HFFc6 (cell line): ENCODE measurements at places on chromosomes 12 and 14.
A peak's percentile ranks its signal among the peaks of the same experiment; 100 is the strongest.

- no peak for DNase-seq
Measured at GRCh38 chr14:56810836-56811592, 735 bp upstream of the OTX2 start.

DNA sequence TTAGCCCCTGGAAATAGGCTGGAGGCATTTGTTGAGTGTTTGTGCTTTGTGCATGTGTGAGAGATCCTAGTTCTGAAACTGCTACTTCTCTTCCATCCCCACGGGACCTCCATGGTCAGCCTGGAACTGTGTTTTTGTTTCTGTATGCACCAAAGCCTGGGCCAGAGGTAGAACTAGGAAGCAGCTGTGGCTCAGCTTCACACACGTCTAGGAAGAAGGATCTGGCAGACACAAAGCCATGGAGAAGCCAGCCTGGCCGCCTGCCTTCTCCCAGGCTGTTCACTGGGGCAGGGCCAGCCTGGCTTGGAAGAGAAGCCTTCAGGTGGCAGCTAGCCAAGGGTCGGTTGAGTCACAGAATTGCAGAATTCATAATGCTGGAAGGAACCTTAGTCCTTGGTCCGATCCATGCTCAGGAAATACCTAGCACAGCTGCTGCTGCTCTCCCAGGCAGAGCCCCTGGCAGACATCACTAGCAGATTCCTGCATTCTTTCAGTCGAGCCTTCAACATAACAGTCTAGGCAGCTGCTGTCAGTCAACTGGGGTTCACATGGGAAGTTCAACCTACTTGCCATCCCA, 27.0 kb downstream of the RIN3 start:
- DNase-seq: peak; percentile 97

GRCh38 chr12:21065845-21066244, 65.1 kb upstream of the SLCO1B1 start:
- no peak for DNase-seq

- no peak for DNase-seq
Measured at GRCh38 chr14:92556255-92556741, 42.7 kb downstream of the RIN3 start.

GRCh38 chr12:112788205-112788604, 3.3 kb upstream of the RPH3A start:
- DNase-seq: no peak

GRCh38 chr12:129772501-129773493, 131.0 kb downstream of the TMEM132D start:
- no peak for DNase-seq

DNA sequence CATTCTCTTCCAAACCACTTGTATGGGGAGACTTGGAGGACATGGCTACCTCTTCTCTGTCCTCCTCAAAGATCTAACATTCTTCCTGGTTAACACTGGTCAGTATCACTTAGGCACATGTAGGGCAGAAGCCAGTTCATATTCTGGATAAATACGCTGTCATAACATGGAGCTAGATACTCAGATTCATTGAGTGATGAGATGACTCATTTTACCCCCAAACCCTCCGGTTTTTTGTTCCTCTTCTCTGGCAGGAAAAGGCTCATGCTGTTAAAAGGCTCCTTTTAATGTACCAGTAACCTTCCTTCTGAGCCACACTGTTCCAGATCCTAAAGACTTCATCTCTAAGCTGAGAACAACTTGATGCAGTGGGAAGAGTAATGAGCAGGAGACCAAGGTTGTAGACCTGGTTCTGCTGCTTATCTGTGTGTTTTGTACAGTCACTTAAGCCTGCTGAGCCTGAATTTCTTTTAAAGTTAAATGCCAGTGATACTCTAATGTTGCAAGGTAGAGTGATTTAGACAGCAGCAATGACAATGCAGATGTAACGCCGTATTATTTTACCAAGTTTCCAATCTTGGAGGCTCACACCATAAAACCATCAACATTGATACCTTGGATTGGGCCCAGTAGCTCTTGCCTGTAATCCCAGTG, 57.3 kb upstream of the ELK3 start:
- DNase-seq: no peak

DNA sequence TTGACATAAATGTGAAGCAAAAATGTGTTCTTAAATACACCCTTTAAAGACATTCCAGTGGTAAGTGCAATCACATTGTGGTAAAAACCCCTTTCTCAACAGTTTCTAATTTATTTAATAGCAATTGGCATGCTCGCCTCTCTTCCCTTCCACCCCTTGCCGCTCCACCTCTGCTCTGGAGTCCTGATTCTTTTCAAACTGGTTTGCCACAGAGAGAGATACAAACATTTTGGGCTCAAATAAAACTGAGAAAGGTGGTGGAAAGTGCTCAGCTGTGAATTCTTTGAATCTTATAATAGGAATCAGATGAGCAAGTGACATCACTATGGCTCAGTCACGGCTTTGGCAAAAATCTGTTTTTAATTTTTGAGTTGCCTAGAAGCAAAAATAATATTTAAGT, 993.9 kb downstream of the GALC start:
- DNase-seq: peak; percentile 10

GRCh38 chr12:76649099-76649498, 89.5 kb upstream of the OSBPL8 start:
- DNase-seq: no peak

- DNase-seq: no peak
Measured at GRCh38 chr14:104817930-104818713, 17.2 kb downstream of the ZBTB42 start.

- DNase-seq: no peak
Measured at GRCh38 chr12:51851413-51852124, 3.1 kb upstream of the FIGNL2 start.

DNA sequence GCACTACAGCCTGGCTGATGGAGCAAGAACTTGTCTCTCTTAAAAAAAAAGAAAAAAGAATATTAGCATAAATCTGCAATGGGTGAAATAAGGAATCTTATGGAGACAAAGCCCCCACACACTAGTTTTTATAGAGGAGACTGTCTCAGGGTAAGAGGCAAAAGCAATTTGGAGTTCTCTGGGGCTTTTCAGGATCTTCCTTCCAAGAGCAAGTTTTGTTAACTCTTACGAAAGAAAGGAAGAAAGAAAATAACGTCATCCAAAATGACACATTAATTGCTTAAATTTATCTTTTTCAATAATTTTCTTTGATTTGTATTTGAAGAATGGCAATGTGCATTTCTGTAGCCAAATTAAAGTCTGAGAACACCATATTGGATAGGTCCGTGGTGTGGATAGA, 3.8 kb downstream of the PDE6H start:
- no peak for DNase-seq

DNA sequence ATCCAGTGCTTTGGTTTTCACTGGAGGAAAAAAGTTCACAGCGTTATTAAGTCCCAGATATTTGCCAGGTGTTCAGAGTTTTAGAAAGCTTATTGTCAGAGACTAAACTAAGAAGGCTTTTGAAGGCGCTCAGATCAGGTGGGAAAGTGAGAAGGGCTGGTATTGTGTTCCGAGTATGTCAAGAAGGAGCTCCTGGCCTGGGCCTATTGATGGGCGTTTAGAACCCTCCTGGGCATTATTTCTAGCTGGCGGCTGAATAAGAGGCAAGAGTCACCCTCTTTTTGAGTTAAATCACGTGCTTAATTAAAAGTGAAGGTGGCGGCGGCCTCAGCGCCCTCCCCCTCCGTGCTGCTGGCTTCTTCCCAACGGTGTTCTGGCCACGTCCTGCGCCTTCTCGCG, 20.9 kb upstream of the GNS start:
- DNase-seq: no peak

- no peak for DNase-seq
Measured at GRCh38 chr12:13452955-13453570, 256.5 kb downstream of the EMP1 start.

DNA sequence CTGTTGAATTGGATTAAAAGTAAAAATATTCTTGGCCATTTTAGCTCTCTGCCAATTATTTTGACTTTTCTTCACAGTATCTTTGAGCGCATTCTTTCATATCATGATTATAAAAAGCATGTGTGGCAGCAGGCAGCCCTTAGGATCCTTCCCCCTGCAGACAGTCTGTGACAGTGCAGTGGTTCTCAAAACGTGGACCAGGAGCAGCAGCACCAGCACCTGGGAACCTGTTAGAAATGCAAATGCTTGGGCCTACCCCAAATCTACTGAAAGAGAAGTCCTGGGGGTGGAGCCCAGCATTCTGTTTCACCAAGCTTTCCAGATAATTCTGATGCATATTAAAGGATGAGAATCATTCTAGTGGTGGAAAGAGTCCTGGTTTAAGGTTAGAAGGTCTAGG, 155.6 kb downstream of the MON2 start:
- no peak for DNase-seq

- peak; percentile 60 for DNase-seq
Measured at GRCh38 chr14:64417055-64417770, 29.1 kb downstream of the MTHFD1 start.

GRCh38 chr12:68236421-68237059, 10.9 kb upstream of the IL26 start:
- no peak for DNase-seq

GRCh38 chr12:131383291-131383690, 327.6 kb upstream of the SFSWAP start:
- DNase-seq: no peak

DNA sequence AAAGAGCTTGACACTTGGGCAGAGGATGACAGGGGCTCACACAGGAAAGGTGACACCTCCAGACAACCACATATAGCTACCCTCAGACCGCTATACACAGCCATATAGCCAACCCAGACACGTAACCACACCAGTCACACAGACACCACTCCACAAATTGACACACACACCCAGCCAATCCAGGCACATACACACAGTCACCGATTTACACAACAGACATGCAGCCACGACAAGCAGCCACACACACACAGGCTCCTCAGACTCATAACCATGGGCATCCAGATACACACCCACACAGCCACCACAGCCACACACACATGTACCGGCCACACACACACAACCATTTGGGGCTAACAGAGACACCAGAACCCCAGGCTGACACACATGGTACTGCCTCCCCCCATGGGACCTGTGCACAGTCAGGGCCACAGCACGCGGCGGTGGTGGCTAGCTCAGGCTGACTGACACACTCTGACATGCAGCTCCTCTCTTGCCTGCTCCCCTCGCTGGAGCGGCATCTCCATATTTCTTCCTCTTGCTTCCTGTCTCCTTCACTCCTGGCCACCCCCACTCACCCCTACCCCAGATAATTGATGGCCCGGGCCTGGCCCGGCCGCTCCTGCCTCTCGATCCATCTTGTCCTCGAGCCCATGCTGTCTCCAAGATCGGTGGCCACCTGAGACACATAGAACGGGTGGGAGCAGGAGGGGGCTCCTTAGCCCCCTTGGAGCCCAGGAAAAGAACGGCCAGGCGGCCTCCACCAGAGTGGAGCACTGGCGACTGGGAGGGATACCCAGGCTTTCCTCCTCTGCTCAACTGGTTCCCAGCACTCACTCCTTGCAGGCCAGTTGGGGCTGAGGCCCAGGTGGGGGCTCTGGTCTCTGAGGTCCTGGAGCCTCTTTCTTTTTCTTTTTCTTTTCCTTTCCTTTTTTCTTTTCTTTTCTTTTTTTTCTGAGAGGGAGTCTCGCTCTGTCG, 6.0 kb upstream of the SHMT2 start:
- DNase-seq: no peak

DNA sequence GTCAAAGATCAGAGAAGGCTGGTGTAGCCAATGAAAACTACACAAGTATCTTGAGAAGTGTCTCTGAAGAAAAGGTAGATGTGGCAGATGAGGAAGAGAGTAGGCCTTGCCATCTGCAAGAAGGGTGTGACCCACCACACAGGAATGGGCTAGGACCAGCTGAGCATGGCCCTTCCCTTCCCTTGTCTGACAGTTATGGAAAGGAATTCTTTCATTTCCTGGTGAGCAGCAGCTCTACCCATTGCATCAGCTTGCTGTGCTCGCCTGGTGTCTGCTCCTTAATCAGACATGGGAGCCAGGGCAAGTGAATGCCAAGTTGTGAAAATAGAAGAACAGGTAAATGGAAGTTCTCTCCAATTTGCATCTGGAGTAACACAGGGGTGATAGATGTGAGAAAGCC, 145.2 kb upstream of the KRR1 start:
- peak; percentile 58 for DNase-seq

- DNase-seq: peak; percentile 75
Measured at GRCh38 chr12:69897744-69898143, 72.7 kb downstream of the MYRFL start.

GRCh38 chr12:24408305-24408704, 458.8 kb upstream of the SOX5 start:
- DNase-seq: no peak

DNA sequence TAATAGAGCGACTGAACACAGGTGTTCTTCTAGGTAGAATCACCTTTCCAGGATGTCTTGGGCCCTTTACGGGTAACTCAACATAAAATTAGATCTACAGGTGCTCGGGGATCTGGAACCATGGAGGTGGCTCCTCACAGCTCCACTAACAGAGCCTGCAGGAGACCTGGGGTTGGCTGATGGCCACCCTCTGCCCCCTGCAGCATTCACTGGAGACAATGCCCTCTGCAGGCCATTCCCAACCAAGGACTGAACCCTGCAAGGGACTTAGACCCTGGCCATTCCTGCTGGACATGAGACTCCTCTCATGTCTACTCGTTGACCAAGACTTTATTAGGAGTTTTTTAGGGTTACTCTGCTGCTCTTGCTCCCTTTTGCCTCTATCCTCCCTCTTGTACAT, 58.5 kb upstream of the PPP4R3A start:
- no peak for DNase-seq

DNA sequence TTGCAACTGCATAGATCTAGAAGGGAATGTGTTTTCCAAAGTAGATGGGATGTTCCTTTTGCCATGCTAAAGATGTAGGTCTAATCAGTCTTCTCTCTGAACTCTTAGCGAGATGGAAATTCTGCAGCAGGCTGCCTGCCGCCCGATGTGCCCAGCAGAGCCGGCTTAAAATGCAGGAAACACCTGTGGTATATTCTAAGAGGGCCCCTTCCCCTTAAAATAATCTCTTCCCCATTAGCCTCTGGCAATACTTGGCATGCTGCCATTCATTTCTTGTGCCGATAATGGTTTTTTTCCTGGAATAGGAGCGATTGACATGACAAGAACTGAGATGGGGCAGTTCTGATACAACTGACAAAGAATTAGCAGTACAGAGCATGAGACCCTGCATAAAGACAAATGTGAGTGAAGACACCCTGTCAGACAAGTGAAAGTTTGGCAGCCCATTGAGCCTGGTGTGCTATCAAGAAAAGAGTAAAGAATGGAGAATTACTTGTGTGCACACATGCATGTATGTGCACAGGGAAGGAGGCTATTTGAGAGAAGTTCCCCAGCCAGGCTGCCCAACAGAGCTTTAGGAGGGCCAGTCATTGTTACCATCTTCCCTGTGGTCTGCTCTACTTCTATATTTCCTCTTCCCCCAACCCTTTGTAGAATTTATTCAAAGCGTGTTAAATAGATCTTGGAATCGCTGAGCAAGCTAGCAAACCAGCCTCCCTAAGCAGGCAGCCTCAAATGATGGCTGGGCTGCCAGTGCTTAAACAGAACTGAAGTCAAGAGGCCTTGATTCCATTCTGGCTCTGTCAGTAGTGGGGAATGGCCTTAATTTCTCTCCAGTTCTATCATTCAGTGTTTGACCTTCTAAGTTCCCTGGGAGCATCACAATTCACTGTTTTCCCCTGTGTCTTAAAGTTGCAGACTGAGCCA, 29.6 kb upstream of the NTF3 start:
- DNase-seq: no peak

GRCh38 chr14:31286456-31287293, 79.1 kb upstream of the HECTD1 start:
- DNase-seq: no peak

- no peak for DNase-seq
Measured at GRCh38 chr12:104109446-104110271, 28.4 kb downstream of the NFYB start.
